ENCODE measurements at places on chromosomes 16 and 17. TPM values are rescaled to one million over a fixed set of nuclear protein-coding genes. Genes with fewer than 3 reads are reported as not detected.

DNA sequence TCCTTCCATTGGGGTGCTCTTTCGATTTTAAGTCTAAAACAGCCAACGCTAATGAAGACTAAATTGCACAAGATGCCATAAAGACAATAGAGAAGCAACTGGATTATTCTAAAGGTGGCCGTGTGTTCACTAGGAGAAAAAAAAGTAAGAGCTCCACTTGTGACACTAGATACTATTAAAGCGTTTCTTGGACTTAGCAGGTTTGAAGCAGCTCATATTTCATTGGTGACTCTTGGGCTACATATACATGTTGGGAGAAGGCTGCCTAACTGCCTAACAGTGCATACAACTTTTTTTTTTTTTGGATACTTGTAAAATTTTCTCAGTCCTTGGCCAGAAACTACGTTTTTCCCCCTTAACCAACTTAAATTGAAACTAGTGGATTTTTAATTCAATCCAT lies 111.8 kb upstream of the NOG start:
- DNase-seq = no peak

- no peak for DNase-seq
Measured at GRCh38 chr16:66706506-66706880, 9.9 kb upstream of the CMTM4 start.

- no peak for DNase-seq
Measured at GRCh38 chr16:4529085-4530060, 9.2 kb downstream of the CDIP1 start.

DNA sequence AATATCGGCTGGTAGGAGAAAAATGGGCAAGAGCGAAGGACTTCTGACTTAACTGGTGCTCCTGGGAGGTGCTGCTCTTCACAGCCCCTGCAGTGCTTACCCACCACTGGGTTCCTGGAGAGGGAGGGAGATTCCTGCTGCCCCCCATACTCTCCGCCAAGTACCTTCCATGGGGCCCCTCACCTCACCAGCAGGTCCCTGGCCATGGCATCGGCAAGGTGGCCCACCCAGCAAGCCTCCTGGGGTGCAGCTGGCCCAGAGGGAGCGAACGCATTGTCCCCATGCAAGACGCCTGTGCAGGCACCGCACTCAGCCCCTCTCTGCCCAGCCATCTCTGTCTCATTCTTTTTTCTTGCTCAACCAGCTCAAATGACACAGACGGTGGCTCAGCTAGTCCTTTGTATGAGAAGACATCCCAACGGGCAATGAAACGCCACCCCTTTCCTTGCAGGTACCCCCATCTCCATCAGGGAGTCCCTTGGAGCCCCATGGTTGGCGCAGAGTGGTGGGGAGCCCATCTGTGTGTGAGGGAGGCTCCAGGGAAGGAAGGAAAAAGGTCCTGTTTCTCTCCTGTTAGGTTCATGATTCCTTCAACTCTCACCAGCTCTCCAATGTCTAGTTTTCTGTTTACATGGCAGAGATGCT lies 9.6 kb upstream of the ALDH3A1 start:
- DNase-seq = no peak

DNA sequence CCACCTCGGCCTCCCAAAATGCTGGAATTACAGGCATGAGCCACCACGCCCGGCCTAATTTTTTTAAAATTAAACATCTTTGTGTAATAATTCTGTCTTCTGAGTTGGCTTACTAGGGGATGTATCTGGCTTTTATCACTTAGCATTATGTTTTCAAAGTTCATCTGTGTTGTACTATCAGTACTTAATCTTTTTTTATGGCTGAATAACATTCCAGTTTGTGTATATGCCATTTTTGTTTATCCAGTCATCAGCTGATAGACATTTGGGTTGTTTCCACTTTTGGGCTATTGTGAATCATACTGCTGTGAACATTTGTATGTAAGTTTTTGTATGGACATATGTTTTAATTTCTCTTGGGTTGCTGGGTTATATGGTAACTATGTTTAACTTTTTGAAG lies 69.0 kb downstream of the CHD9 start:
- DNase-seq = no peak

GRCh38 chr17:33435721-33436301 lies 142.7 kb upstream of the ASIC2 start:
- no peak for DNase-seq

DNA sequence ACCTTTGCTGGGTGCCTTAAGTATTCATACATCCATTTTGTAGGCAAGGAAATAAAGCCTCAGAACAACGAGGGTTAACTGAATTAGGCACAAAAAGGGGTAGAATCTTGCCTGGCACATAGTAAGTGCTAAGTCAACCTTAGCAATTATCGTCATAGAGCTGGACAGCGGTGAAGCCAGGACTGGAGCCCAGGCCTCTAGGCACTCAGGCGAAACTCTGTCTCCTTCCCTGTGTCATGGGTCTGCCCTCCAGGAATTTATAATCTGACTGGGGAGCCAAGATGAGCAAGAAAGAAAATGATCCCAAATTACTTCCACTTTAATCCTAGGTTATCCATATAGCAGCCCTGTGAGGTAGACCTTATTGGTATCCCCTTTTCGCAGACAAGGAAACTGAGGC lies 61.4 kb downstream of the KATNIP start:
- DNase-seq = no peak

DNA sequence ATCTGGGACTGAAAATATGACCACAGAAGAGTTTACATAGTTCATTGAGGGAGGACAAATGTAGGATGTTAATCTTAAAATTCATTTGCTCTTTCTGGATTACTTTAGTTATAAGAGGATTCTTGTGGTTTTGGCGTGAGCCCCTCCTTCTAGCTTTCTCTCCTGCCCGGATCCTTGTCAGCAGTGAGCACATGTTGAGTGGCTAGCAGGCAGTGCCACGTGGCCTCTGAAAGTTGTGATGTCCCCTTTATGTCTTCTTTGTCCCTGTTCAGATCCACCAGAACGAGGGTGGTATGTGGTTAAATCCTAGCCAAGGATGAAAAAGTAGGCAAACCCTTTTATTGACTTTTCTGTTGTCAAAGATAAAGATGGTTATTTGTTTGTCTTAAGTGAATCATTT lies 83.8 kb downstream of the GNAO1 start:
- no peak for DNase-seq

DNA sequence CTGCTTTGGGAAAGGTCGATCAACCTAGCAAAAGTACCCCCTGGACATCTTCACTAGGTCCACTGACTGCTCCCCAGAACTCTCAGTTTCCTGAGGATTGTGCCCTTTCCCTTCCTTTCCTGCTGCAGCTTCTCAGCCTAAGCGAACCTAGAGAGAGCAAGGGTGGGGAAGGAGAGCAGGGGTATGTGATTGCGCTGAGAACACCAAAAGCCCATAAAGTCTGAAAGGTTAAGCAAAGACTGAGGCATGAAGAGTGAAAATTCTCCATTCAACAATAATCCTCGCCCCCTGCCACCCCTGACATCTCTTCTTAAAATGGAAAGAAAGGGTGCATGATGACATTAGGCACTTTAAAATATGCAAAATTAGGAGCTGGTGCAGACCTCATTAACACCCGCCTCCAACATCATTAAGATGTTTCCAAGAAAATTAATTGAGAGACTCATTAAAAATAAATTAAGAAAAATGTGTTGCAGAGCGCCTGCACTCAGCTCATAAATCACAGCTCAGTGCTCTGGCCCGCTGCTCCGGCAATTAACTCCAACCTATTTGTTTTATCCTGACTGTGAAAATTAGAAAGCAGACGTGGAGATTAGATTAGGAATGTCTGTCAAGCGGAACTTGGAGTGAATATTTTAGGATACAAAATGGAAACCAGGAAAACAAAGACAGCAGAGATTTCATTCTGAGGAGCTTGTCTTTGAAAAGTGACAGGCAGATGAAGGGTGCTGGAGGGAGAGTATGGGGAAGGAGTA lies 49.1 kb upstream of the PMFBP1 start:
- no peak for DNase-seq

GRCh38 chr17:10713318-10713717 lies 15.9 kb downstream of the ADPRM start:
- DNase-seq = no peak

- DNase-seq = no peak
Measured at GRCh38 chr16:23359092-23359760, 57.1 kb downstream of the SCNN1B start.

DNA sequence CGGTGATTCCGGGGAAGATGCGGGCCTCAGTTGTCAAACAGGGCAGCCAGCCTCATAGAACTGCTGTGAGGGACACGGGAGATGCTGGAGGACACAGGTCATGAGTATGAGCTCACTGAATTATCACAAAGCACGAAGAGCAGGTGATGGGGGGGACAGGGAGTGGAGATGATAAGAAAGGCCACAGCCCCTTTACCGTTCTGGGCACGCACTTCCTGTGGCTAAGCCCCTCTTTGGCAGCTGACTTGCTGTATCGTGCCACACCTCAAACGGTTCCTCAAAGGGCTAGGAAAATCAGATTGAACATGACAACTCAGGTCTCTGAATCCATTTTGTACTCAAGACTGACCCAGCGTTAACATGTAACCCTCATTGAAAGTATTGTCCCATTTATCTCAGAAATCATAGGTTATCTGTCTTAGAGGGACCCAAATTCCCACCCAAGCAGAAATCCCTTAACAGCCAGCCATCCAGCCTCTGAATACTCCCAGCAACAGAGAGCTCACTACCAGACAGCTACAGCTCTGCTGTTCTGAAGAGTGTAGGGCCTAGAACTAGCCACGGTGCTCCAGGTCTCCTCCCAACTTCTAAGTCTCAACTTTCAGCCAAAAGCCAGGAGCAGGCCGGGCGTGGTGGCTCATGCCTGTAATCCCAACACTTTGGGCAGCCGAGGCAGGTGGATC lies 5.0 kb upstream of the SRL start:
- DNase-seq = no peak

- DNase-seq = no peak
Measured at GRCh38 chr17:58506354-58507080, 7.9 kb downstream of the MTMR4 start.

DNA sequence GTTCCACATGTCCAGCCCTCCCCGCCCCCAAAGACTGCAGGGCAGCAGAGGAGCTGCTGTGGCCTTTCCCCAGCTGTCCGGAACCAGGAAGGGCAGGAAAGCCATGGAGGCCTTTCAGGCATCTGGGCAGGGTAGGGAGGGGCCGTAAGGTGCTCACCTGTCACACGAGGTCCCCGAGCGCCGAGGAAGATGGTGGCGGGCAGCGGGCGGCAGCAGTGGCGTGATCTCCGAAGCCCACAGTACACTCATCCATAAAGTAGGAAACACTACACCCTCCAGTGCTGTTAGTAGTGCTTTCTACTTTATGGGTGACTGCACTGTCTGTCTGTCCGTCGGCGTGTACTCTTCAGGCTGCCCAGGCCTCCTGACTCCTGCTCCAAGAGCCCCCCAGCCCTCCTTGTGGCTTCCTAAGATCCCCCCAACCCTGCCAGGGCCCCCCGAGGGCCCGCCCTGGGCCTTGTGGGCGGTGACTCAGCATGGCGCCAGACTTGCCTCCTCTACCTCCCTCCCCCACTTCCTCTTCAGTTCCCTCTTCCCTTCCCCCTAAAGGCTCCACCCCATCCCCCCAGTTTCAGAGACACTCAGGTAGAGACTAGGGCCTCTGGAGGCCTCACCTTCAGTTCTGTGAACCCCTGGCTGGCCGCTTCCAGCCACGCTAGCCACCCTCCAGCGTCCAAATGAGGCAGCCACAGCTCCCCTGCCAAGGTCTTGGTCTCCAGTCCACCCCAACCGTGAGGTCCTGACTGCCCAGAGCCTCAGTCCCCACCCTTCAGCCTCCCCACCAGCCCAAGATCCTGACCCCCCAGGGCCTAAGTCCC lies 2.6 kb upstream of the TSPOAP1 start:
- no peak for DNase-seq

DNA sequence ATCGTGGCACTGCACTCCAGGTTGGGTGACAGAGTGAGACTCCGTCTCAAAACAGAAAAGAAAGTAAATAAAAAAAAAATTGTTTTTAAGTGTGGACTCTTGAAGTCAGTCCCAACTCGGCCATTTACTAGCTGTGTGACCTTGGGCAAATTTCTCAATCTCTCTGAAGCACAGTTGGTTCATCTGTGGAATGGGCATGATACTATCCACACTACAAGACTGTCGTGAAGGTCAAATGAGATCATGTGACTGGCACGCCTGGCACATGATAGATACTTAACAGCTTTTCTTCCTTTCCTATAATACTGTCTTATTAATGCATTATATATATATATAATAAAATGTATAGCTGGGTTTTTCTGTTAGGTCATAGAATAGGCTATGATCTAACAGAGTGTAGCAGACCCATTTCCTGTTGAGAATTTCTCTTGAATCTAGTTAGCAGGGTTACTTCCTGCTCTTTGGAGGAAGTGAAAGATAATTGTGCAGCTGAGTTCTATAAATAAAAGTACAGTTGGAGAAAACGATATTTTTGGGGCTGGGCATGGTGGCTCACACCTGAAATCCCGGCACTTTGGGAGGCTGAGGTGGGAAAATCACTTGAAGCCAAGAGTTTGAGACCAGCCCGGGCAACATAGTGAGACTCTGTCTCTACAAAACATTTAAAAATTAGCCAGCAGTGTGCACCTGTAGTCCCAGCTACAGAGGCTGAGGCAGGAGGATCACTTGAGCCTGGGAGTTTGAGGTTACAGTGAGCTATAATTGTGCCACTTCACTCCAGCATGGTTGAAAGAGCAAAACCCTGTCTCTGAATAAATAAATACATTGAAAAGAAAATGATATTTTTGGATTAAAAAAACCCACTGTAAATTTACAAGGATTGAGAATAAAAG lies 7.3 kb downstream of the MILR1 start:
- no peak for DNase-seq

DNA sequence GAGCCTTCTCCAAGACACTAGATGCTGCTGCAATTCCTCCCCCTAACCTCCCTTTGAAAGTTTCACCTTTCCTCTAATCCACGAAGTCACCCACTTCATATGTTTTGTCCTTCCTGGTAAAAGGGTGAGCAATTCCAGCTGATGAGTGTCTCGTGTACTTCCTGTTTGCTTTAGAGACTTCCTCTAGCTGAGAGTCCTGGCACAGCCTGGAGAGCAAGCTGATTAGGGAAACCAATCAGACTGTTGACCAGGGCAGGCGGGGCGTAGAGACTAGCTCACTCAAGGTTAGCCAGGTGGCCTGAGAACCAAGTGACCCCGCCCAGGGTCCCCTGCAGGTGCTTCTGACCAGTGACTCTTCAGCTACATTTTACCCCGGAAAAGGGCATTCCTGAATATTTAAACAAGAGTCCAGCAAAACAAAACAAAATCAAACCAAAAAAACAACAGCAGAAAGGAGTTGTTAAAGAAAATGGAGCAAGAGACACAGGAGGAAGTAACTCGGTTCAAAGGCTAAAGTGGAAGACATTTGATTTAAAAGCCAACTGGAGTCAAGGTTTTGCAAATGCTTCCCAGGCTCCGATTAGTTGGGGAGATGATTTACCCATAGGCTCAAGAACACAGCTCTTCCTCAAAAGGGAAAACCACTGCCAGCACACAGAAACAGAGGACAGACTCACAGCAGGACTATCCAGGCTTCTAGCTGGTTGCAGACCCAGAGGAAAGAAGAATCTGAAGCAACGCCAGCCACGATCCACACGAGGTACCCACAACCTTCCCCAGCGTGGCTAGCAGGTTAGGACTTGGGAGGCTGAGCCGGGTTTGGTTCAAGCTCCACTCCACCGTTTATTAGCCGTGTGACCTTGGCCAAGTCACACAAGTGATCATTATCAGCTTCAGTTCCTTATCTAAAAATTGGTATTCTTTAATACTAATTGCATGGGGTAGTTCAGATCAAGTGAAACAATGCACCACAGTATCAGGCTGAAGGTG lies 13.4 kb downstream of the HSPB9 start:
- DNase-seq = no peak

Gene CSNK1D
- total RNA-seq = 118 TPM

Gene HOXB8
- not detected for total RNA-seq

Gene MPP3
- 4.8 TPM for total RNA-seq

Gene CA7
- 11.9 TPM for total RNA-seq

Gene ZNF286A
- 25.4 TPM for total RNA-seq

Measured in dorsolateral prefrontal cortex (tissue), 122 donors.